ENCODE measurements at places on chromosomes 5 and 9.

- no peak for DNase-seq
Measured at GRCh38 chr5:75671506-75671905, 45.7 kb downstream of the POC5 start.

- DNase-seq = no peak
Measured at GRCh38 chr9:84851935-84852585, 182.5 kb downstream of the NTRK2 start.

DNA sequence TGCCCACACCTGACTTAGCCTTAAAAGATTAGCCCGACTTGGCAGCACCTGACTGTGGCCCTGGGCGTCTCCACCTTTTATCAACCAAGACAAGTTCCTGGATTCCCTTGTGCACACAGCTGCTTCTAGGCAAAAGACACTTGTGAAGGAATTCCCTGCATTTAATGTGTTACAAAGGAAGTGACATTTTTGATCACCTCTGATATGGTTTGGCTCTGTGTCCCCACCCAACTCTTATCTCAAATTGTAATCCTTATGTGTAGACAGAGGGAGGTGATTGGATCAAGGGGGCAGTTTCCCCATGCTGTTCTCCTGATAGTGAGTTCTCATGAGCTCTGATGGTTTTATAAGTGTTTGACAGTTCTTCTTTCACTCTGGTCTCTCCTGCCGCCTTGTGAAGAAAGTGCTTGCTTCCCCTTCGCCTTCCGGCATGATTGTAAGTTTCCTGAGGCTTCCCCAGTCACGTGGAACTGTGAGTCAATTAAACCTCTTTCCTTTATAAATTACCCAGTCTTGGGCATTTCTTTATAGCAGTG is 2.6 kb upstream of the CPEB4 start:
- no peak for DNase-seq

- DNase-seq = no peak
Measured at GRCh38 chr5:142428773-142429473, 104.1 kb upstream of the SPRY4 start.

- DNase-seq = no peak
Measured at GRCh38 chr5:7169240-7169878, 226.6 kb upstream of the ADCY2 start.

- DNase-seq = no peak
Measured at GRCh38 chr5:58582019-58582802, 664 bp upstream of the RAB3C start.

Data from NCI-H1436 (cell line).